ENCODE measurements at places on chromosomes 1 and 21. TPM values are rescaled to one million over a fixed set of nuclear protein-coding genes. Genes with fewer than 3 reads are reported as not detected.
A peak's percentile ranks its signal among the peaks of the same experiment; 100 is the strongest.

DNA sequence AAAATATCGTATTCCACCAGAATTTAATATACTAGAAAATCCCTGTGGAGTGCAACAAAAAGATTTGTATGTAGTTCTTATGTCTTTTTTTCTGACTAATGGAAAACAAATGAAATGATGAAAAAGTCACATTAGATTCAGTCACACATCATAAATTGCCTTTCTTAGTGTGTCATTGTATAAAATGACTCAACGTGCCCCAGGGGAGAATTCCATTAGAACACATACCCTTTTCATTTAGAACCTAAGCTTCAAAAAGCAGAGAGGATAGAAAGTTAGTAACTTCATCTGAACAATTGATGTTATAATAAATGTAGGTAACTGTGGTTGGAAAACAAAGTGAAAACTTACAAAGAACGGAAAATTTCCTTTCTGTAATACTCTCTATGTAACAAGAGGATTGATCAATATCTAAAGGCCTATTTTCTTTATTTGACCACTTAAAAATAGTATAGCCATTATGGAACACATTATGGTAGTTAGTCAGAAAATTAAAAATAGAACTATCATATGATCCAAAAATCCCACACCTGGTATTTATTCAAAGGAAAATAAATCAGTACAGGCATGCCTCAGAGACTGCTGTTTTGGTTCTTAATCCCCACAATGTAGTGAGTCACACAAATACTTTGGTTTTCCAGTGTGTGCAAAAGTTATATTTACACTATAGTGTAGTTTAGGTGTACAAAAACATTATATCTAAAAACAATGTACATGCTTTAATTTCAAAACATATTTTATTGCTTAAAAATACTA, 1016.1 kb downstream of the KCNT2 start:
- DNase-seq, result no peak

GRCh38 chr1:231694465-231695077, 68.0 kb downstream of the DISC1 start:
- no peak for DNase-seq

DNA sequence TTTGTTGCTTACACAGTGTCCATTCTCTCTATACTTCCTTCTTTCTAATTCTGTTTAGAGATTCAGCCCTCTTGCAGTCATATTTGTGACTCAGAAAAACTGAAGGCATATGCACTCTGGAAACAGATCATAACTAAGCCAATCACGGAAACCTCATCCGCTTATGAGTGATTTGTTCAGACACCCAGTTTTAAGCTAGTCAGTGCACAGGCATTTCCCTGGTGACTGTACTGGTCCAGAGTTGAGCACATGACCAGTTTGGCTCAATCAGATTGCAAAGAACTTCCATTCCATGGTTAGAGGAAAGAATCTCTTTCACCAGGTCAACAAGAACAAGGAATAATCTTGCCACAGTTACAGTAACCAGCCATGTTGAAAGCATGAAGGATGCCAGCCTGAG, 69.2 kb upstream of the SGIP1 start:
- DNase-seq, result no peak

GRCh38 chr1:19313636-19313959, 1.5 kb downstream of the SLC66A1 start:
- DNase-seq, result no peak

The COL16A1 gene
- 0.61 TPM for total RNA-seq

The MAN1C1 gene
- 3.1 TPM for total RNA-seq

DNA sequence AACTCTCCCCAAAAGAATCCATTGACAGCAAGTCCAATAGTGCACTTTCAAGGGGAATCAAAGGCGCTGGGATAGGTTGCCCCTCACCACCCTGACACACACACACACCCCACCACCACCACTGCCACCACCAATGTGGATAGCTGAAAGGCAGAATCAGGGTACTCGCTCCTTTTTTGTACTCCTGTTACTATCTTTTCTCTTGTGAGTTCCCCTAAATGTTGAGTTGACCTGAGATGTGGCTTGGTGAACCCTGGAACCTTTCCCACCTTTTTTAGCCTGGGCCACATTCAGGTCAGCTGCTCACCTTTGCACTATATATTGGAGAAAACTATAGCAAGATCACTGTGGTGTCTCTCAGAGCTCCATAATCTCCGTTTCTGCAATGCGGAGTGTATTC, 3.9 kb downstream of the S100A8 start:
- no peak for DNase-seq

GRCh38 chr21:41897700-41898099, 18.6 kb upstream of the PRDM15 start:
- DNase-seq, result no peak

The LPAR3 gene
- 0.18 TPM for total RNA-seq

DNA sequence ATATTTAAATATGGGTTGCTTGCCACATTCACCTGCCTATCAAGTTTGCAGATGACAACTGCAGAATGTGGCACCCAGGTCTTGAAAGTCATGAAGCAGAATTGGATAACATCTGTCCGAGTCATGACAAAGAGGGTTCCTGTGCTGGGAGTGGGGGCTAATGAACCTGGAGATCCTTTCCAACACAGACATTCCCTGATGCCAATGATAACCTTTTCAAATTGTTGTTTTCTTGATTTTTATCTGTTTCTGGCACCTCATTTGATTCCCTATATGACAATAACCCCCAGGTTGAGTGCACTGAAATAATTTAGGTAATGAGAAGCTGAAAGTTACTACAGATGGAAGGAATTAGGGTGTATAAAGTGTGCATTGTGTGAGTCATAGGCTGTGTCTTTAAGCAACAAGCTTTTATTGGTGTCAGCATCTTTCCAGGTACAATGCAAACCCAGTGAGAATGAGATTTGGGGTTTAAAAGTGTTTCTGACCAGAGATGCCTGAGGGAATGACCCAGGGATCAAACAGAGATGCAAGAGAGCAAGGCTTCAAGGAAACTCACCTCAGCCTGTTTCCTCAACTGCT, 32.0 kb upstream of the IL10 start:
- no peak for DNase-seq

DNA sequence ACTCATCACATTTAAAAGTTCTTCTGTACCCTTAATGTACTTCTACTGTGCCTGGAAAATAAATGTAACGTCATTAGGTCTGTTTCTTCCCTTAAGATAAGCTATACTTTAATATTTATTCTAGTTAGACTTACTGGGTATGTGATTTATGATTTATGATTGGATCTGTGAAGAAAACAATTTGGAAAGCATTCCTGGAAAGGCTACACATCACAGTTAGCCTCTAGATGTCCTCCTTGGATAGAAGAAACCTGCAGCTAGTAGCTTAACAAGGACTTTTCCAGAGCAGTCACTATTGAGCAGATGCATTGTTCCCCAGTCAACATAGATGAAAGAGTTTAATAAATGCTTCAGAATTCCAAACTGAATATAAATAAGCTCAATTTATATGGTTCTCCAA, 22.2 kb upstream of the ABL2 start:
- DNase-seq, result no peak

The OR6N1 gene
- total RNA-seq, result not detected

GRCh38 chr1:101284021-101284420, 47.2 kb downstream of the S1PR1 start:
- peak; percentile 37 for DNase-seq

The FCGR2B gene
- not detected for total RNA-seq

DNA sequence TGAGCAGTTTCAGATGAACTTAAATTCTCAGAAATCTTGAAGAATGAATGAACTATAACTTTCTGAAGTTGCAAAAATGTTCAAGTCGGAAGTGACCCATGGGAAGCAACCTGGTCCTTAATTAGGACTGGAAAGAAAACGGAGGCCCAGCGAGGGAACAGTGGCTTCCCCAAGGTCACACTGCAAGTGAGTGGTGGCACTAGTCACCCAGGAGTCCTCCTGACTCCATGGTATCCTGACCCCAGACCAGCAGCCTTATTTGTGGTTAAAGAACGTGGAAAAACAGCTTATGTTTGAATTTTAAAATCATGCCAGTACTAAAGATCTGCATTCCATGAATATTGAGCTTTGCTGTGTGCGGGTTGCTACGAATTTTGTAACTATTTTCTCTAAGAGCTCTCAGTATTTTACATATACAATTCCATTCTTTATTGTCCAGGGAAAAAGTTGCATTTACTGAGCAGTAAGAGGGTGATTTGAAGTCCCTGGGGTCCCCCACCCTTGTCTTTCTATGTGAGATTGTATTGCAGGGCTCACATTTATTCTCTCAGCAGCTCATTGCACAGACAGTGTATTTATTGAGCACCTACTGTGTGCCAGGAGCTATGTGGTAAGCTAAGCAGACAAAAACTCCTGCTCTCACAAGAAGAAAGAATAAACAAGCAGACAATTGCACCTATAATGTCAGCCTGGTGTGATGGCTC, 61.6 kb upstream of the ATP5PO start:
- DNase-seq, result no peak

DNA sequence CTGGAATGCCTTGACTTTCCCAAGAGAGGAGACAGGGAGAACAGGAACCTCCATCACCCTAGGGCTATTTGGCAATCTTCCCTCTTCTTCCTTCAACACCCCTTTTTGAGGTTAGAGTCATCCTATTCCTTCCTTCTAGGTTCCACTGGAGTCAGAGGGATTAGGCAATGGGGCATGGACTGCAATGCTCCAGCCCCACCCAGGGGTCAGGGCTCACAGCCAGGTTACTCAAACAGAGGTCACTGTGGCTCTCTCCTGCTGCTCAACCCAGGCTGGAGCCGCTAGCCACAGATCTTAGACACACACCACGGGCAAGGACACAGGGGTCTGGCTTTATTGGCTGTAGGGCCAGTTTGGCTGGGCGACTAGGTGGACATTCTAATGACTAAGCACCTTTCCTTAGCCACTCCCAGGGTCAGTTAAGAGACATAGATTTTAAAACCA, 145.5 kb upstream of the NRIP1 start:
- no peak for DNase-seq

GRCh38 chr1:13628711-13629110, 45.1 kb downstream of the PDPN start:
- DNase-seq, result no peak

GRCh38 chr1:48916130-48917069, 139.7 kb upstream of the BEND5 start:
- no peak for DNase-seq

DNA sequence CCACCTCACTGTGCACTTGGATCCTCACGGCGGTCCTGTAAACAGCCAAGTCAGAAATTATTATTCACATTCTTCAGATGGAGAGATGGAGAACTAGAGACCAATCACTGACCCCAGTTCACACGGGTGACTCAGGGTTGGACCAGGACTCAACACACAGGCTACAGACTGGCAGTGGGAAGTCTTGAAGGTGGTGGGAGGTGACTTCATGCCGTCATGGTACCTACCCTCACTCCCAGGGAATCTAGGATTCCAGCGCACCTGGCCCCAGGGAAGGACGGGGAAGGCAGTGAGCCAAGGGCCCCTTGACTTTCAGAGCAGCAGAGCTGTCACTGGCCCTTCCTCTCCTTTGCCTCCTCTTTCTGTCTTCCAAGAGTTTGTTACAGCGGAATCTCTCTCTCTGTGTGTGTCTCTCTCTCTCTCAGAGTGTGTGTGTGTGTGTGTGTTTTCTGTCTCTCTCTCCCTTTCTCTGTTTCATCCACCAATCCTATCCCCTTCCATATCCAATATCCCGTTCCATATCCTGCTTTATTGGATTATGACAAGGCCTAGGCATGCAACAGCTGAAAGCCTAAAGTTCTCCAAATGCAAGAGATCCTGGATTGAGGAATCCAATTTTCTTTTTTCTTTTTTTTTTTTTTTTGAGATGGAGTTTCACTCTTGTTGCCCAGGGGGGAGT, 11.7 kb downstream of the OPTC start:
- DNase-seq, result no peak
